ENCODE measurements at places on chromosomes 5 and 9.

- no peak for DNase-seq
These were observed 93.1 kb downstream of the NXNL2 start for GRCh38 chr9:88628114-88628513.

DNA sequence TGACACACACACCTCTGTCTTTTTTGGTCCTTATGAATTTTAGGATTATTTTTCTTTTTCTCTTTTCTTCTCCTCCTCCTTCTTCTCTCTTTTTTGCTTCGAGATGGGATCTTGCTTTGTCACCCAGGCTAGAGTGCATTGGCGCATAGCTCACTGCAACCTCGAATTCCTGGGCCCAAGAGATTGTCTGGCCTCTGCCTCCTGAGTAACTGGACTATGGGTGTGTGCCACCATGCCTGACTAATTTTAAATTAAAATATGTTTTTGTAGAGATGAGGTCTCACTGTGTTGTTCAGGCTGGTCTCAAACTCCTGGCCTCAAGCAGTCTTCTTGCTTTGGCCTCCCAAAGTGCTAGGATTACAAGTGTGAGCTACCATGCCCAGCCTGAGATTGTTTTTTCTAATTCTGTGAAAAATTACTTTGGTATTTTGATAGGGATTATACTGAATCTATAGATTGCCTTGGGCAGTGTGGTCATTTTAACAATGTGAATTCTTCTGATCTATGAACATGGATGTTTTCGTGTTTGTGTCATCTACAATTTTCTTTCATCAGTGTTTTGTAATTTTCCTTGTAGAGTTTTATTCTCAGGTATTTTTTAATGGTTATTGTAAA is 7.7 kb downstream of the AHRR start:
- DNase-seq = no peak

GRCh38 chr5:109775130-109775529 is 85.4 kb downstream of the MAN2A1 start:
- no peak for DNase-seq

GRCh38 chr5:34485768-34486030 is 170.4 kb upstream of the RAI14 start:
- no peak for DNase-seq

GRCh38 chr9:60545878-60546385 is 368.3 kb upstream of the SPATA31A5 start:
- DNase-seq = no peak

GRCh38 chr5:159921721-159922120 is 5.4 kb downstream of the ADRA1B start:
- DNase-seq = no peak

- DNase-seq = no peak
These were observed 75.0 kb upstream of the RUSC2 start for GRCh38 chr9:35414889-35415288.

DNA sequence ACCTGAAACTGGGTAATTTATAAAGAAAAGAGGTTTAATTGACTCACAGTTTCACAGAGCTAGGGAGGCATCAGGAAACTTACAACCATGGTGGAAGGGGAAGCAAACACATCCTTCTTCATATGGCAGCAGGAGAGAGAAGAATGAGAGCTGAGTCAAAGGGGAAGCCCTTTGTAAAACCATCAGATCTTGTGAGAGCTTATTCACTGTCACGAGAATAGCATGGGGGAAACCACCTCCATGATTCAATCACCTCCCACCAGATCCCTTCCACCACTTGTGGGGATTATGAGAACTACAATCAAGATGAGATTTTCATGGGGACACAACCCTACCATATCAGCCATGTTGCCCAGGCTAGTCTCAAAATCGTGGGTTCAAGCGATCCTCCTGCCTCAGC is 143.4 kb downstream of the FGF18 start:
- DNase-seq = no peak

- no peak for DNase-seq
These were observed 277.5 kb downstream of the CEMIP2 start for GRCh38 chr9:71490810-71491209.

- no peak for DNase-seq
These were observed 73.5 kb downstream of the KIF4B start for GRCh38 chr5:155087036-155087435.

Data from muscle of arm (tissue), 14 donors.